ENCODE measurements at places on chromosomes 7 and 10. TPM values are rescaled to one million over a fixed set of nuclear protein-coding genes. Genes with fewer than 3 reads are reported as not detected.

The FAM131B gene
- 1.8 TPM for total RNA-seq

DNA sequence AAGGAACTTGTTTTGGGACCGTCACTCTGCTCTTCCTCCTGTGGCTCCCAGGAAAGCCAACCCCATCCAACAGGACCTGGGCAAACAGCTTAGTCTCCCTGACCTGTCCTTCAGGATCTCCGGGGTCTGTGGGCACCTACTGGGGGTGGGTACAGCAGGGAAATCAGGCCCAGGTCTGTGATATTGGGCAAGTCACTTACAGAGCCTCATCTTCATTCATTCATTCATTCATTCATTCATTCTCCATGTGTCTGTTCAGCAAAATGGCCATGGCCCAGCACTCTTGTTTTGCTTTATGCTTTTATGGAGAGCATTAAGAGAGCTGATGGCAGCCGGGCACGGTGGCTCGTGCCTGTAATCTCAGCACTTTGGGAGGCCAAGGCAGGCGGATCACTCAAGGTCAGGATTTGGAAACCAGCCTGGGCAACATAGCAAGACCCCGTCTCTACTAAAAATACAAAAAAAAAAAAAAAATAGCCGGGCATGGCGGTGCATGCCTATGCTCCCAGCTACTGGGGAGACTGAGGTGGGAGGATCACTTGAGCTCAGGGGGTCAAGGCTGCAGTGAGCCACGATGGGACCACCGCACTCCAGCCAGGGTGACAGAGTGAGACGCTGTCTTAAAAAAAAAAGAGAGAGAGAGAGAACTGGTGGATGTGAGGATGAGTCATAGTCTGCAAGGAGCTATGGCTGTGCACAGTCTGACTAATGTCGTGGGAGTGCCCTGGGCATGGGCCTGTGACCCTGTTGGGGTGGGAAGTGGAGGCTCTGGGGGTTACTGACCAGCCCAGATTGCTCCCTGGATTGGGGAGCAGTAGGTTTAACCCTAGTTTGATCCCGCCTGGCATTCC is 54.3 kb downstream of the CLIP2 start:
- no peak for DNase-seq

The DDC gene
- total RNA-seq = 1.1 TPM

DNA sequence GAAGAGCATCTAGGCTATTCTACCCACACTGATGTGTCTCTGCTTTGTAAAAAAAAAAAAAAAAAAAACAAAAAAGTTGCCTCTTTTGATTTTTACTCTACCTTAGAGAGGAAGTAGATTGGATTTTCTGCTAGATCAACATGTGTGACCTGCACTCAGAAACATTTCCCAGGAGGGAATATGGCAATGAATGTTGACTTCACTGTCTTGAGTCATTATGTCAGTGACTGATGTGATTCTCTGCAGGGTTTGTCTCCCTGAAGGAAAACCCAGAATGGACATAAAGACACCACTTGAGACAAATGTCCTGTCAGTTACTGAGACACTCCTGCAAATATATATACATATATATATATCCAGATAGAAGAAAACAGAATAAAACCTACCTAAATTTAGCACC is 370.3 kb downstream of the BMPER start:
- DNase-seq = no peak

Data from endodermal cell (in vitro differentiated cells).